Epithelial cell of proximal tubule (primary cell): ENCODE measurements at places on chromosomes 11 and 22. TPM values are rescaled to one million over a fixed set of nuclear protein-coding genes. Genes with fewer than 3 reads are reported as not detected.
A peak's percentile ranks its signal among the peaks of the same experiment; 100 is the strongest.

- no peak for DNase-seq
Measured at GRCh38 chr22:29830585-29830984, 7.5 kb downstream of the ASCC2 start.

DNA sequence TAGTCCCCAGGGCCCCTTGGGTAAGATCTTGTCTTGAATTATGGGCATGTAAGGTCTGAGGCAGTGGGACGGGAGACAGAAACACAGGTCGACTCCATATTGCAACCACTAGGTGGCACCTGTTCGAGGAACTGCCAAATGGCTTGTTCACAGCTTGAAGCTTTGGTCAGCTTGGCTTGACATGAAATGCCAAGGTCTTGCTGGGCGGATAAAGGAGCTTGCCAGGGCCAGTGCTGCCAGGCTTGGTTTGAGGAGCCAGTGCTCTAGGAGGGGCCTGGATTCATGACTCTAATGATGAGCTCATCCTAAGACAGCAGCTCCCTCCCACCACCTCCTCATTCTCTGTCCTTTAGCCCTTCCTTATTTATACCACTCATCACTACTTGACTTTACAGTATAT is 11.9 kb upstream of the NRIP3 start:
- peak; percentile 46 for DNase-seq

OR52K2 gene
- not detected in 2 replicates for total RNA-seq

- no peak for DNase-seq
Measured at GRCh38 chr22:49616356-49617231, 211.1 kb downstream of the BRD1 start.

POU2AF2 gene
- not detected in 2 replicates for total RNA-seq

MPZL3 gene
- total RNA-seq = 6.1 and 7.4 TPM in 2 replicates

DNA sequence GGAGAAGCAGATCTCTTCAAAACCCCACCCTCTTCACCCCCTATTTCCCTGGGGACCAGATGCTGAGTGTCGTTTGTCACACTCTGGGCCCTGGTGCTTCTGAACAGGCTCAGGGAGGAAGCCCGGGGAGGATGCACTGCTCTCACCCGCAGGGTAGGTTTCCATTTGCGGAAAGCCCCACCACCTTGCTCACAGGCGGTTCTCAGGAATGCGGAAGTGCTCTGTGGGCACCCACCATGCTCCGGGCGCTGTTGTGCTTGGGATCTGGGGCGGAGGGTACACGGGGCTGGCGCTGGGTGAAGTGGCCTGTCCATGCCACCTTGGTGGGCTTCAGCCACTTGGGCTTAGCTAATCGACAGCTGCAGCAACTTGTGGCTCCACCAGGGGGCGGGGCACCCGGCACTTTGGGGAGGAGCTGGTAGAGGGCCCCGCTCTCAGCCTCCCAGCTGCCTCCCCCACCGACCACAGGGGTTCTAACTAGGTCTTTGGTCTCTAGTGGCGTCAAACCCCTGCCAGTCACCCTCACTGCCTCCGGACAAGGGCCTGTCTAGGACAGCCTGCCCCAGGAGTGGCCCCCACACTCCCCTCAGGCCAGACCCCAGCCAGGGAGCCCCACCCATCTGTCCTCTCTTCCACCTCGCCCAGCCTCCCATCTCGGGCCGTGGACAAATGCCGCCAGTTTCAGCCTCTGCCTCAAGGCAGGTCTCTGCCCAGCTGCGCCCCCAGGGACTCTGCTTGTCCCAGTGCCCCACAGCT is 7.4 kb downstream of the NDUFV1 start:
- no peak for DNase-seq

CARD18 gene
- total RNA-seq = not detected in 2 replicates

MAP6 gene
- 1.1 and 1.8 TPM in 2 replicates for total RNA-seq

POU2AF3 gene
- 0.69 TPM in 1 of 2 replicates, not detected in the other for total RNA-seq

DNA sequence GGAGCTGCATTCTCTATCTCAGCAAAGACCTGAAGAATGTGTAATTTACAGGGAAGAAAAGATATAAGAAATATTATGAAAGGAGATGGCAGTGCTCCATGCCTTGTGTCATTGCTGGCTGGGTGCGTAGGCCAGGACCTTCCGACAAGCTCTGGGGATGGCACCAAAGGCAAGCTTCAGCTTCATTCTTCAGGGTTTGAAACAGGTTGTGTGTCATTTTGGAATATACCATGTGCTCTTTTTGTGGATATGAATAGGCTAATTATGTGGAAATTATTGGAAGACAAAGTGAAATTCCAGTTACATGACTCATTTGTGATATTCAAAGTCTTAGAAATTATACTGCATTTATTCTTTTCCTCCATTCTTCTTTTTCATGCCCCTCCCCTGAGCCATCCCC is 5.7 kb upstream of the KIRREL3 start:
- DNase-seq = no peak

DNA sequence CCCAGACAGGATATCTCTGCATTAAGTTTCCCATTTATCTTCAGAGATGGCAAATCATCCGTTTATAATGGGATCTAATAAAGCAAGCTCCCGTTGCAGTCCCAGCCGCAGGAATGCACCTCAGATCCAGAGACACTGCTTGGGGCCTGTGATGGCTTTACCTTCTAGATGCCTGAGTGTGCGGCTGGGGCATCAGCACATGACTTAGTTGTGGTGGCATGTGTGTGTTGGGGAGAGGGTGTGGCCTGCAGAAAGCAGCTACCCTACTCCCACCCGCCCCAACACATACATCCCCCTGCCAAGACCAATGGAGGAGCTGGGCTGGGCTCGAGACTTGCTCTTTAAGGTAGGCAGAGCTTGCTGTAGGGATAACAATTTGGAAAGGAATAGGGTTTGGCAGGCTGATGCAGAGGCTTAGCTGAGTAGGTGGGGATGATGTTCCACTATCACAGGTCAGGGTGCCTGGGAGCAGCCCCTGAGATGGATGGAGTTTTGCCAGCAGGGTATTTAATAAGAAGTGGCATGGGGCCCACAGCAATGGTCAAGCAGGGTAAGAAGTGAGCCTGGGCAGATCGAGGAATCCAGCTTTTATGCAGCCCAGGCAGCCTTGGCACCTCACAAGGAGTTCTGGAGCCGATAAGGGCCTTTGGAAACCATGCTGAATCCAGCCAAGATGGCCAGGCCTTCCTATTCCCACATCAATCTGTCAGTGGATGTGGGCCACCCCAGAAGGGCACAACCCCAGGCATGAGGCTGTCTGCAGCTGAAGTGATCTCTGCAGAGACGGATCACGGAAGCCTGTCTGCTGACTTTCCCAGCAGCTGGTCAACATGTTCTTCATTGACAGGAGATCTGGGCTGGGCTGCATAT is 601.3 kb downstream of the BUD13 start:
- DNase-seq = no peak

- DNase-seq = no peak
Measured at GRCh38 chr11:92216789-92217188, 7.8 kb upstream of the FAT3 start.

- DNase-seq = no peak
Measured at GRCh38 chr11:116730241-116730561, 42.6 kb downstream of the BUD13 start.

GRCh38 chr11:6747097-6747668 is 24.6 kb downstream of the OR2AG2 start:
- DNase-seq = no peak

DNA sequence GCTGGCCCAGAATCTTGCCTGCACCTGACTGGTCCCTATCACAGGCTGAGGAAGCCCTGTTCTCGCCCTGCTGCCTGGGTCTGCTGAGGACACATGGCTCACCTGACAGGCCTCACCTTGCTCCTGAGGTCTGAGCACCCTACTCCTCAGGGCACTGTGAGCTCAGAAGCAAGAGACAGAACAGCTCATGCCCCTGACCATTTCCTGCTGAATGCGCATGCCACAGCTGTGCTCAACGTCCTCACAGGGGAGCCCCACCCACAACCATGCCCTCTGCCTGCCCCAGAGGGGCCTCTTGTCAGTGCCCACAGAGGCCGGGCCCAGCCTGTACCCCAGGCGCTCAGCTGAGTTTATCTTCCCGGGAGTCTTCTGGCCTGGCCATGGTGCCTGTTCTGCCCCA is 2.8 kb upstream of the TSPO start:
- DNase-seq = no peak

DNA sequence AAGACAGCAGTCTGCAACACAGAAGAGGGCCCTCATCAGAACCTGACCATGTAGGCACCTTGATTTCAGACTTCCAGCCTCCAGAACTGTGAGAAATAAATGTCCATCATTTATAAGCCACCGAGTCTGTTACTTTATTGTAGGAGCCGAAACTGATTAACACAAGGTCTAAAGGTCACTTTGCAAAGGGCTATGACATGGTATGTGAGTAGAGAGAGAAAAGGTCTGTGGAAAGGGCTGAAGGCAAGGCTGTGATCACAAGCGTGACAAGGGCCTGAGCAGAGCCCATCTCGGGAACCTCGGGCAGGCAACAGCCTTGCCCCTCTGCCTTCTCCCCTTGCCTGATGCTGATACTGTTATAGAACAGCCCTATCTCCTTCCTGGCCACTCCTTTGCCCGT is 73.4 kb upstream of the TEAD1 start:
- no peak for DNase-seq

SLC16A8 gene
- total RNA-seq = 0.06 and 0.65 TPM in 2 replicates

GRCh38 chr11:12556788-12557384 is 117.3 kb upstream of the TEAD1 start:
- peak; percentile 59 for DNase-seq

DNA sequence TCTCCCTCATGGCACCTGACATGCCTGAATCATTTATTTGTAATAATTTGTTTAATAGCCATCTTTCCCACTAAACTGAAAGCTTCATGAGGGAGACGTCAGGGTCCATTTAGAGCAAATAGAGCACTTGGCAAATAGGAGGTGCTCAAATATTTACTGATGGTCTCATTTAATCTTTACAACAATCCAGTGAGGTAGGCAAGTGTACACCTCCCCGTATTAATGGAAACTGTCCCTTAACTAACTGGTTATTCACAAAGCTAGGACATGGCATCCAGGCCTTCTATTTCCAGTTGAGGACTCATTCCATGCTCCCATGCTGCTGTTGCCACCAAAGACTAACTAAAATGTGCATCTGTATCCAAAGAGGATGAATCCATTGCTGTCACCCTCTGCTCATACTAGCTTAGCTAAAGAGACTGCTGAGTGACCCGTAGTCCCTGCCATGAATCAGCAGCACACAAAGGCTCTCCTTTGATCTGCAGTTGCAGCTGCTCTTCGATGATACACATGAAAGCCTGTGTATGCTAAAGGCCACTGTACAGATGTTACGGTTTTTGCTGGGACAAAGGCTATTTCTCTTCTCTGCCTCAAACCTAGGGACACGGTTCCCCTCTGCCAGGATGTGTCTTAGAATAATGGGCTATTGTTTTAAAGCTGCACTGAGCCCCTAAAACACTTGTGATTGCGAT is 82.6 kb downstream of the RAB30 start:
- no peak for DNase-seq

DNA sequence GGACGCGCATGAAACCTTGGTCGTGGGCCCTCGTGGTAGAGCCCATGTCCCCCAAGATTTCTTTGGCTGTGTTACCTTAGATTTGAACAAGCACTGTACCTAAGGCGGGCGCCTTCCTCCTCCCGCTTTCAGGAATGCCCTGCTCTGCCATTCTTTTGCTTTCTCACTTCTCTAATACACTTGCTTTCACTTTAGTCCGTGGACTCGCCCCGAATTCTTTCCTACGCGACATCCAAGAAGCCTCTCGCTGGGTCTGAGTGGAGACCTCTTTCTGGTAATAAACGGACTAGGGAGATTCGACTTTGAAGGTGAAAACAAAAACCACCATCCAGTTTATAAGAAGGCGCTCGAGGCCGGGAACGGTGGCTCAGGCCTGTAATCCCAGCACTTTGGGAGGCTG is 1.2 kb upstream of the NUP50 start:
- DNase-seq = no peak

DNA sequence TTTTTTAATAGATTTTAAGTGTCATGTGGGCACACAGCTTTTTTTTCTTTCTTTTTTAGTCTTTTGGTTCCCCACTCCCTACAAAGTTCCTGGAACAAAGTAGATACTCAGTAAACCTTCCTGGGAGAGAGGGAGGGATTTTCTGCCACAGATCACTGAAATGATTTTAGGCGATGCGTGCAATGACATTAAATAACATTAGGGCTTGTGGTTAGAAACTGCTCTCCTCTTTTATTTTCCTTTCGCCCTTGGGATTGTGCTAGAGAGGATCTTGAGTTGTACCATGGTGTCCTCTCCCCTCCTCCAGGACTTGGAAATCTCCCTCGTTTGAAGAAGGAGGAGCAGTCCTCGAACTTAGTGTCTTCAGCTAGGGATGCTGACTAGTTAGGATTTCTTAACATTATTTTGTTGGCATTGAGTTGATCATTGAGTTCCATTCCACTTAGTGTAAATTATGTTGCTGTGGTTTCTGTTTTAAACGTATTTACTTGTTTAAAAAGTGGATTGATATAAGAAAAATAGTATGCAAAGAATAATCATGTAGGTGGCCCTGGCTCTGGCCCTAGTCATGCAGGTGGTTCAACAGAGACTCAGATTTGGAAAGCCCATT is 88.4 kb downstream of the TRAF6 start:
- no peak for DNase-seq

GRCh38 chr22:31080164-31080847 is 812 bp upstream of the SMTN start:
- DNase-seq = no peak

DNA sequence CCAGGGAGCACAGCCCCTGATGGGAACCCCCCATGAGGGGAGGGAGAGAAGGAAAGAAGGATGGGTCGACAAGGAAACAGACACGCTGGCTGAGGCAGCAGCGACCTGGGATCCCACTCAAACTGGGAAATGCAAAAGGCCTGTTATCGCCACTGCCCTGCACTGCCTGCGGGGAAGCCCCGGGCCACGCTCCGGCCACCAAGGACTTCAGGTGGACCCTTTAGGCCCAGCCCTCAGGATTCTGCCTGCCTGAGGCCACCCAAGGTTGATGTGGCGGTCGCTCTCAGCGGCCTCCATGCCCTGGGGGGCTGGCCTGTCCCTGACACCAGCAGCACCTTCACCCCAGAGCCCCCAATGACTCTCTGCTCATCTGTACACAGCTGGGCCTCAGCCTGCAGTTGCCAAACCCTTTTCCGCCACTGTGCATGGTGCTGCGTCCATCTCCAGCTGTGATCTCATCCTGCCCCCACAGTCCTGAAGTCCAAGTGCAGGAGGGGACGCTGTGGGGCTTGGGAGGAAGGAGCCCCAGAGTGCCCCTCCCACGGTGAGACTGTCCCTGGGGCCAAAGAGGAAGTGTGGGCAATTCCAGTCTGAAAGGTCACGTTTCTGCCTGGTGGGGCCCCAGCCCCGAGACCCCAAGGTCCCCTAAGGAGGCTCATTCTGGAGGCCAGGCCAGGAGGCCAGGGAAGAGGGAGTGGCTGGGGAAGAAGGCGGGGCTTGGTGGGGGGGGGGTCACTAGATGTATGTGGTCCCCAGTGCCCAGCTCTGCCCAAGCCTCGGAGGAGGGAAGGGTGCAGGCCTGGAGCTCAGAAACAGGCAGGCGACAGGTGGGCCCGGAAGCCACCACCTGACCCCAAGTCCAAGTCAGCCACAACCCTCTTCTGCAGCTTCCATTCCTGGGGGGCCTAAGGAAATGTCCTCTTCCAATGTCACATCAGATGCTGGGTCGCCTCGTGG is 31.6 kb downstream of the OSBPL5 start:
- DNase-seq = no peak

SCGB1D2 gene
- total RNA-seq = not detected in 2 replicates

GRCh38 chr11:15613789-15614188 is 499.1 kb downstream of the INSC start:
- DNase-seq = no peak

- no peak for DNase-seq
Measured at GRCh38 chr22:27443306-27443705, 358.2 kb downstream of the MN1 start.
